DMS79 treated with DMSO at 0.1 percent for 48 hours (cell line): ENCODE measurements at places on chromosomes 1 and 21.

GRCh38 chr21:35509001-35509704 lies 460.1 kb upstream of the RUNX1 start:
- no peak for DNase-seq

DNA sequence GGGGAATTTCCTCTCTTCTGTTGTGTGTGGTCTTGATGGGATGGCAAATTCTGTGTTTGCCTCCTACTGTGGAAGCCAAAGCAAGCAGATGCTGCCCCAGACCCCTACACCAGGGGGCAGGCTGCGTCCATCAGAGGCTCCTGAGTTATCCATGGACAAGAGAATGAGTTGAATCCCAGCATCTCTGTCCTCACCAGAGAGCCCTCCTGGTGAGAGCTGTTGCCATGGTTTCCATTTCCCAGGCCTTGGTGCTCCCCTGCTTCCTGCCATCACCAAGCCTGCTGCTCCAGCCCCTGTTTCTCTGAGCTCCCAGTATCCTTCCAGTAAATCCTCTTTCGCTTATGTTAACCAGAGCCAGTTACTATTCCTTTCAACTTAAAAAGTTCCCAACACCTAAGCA lies 20.4 kb upstream of the GNG12 start:
- DNase-seq: no peak

DNA sequence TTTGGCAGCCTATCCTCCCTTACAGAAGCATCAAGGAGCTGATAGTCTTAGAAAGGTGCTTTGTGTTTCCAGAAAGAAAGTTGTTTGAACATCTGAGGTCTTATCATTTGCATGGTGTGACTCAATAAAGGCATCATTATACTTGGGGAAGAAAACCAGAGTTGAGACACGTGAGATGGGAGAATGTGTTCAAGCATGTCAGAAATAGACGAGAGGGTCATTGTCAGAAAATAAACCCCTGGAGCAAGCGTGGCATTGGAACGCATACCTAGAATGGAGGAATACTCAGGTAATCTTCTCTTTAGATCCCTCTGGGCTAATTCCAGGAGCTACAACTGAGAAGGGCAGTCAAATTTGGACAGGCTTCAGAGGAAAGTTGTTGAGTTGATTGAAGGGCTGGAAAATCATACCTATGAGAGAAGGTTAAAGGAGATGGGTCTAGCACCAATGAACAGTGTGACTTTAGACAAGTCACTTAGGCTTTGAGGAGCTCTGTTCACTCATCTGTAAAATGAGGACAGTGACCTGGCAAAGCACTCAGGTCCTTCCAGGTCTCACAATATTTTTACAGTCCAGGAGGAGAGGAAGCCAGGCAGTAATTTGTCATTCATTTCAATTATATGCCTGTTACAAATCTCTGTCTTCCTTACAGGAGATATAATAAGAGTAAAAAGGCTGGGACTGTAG lies 101.3 kb upstream of the C1orf21 start:
- DNase-seq: no peak

GRCh38 chr1:195306281-195306680 lies 1302.0 kb downstream of the KCNT2 start:
- DNase-seq: no peak

GRCh38 chr1:169044296-169044695 lies 62.2 kb upstream of the ATP1B1 start:
- no peak for DNase-seq

- DNase-seq: no peak
These were observed 1.6 kb downstream of the UBASH3A start for GRCh38 chr21:42405064-42406013.

GRCh38 chr1:82995951-82996350 lies 1003.0 kb downstream of the TTLL7 start:
- no peak for DNase-seq

DNA sequence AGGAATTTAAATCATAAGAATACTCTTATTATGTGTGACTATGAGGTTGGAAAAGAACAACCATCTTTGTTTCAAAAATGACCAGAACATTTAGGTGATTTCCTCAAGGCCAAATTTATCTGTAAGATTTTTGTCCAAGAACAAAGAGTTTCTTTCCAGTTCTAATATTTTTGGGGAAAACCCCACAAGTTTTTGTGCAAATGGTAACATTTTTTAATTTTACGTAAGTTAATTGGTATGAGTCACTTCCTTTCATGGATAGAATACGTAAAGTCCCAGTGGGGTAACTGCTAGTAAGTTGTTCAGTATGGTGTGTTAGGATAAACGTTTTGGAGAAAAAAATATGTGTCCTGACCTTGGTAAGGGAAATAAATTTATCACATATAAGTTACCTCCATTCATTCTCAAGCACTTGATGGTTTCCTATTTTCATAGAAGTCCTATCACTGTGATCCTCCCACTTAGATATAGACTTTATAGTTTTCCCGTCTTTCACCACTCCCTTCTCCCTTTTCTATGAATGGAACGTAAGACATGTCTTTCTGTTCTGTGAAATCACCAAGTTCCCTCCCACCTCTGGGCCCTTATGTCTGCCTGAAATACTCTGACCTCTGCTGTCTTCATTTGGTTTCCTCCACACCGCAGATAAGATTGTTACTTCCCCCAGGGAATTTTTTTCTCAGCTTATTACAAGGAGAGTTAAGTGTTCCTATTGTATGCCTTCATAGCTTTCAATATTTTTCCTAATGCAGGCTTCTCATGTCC lies 34.9 kb upstream of the TSNAX start:
- no peak for DNase-seq

GRCh38 chr1:53079251-53079650 lies 17.2 kb downstream of the PODN start:
- no peak for DNase-seq

DNA sequence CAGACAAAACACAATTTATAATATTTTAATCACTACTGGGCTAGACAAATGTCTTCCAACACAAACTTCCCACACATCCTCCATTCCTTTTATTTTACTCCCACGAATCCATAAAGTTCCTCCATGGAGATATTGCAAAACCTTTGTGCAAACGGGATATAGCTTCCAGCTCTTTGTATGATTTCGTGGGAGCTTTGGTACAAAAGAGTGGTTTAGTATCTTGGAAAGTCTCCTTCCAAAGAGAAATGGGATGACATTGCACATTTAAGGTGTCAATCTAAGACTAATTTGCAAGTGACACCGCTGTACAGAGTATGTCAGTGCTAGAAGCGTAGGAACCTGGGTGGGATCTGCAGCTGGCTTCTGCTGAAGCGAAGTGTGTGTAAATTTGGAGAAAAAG lies 455.2 kb upstream of the RUNX1 start:
- no peak for DNase-seq

DNA sequence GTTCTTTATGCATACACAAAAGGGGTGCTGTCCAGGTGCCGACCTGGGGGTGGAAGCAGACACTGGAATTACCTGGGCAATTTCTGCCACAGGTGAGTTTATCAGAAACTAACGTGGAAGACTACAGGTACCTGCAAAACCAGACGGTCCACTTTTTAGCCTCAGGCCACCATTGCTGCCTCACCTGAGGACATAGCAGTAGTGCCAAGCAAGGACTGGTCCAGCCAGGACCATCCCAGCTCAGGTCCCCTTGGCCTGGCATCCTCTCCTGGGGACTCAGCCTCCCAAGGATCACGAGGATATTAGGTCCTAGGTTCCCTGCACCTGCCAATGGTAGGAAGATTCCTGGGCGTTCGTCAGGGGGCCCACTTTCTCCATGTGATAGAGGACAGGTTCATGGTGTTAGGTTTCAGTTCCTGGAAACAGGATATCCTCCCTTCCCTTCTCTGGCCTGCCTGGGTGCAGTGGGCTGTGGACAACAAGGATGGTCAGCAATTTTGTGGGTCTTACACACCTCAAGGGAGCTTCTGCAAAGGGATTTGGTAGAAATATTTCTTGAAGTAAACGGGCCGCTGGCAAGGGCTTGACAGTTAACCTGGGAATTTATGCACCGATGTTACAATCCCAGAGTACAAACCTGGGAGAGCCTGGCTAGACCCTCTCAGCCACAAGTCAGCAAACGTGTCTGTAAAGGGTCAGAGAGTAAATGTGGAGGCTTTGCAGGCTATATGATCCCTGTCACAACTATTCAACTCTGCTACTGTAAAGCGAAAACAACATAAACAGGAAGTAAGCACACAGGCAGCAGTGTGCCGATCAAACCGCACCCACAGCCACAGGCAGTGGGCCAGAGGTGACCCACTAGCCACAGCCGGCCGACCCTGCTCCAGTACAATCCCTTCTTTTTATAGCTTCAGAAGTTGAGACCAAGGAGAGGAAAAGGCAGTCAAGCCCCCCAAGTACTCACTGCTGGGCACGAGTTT lies 71.4 kb upstream of the RAB4A start:
- no peak for DNase-seq

- no peak for DNase-seq
These were observed 3.4 kb upstream of the PSMG1 start for GRCh38 chr21:39186676-39187075.

DNA sequence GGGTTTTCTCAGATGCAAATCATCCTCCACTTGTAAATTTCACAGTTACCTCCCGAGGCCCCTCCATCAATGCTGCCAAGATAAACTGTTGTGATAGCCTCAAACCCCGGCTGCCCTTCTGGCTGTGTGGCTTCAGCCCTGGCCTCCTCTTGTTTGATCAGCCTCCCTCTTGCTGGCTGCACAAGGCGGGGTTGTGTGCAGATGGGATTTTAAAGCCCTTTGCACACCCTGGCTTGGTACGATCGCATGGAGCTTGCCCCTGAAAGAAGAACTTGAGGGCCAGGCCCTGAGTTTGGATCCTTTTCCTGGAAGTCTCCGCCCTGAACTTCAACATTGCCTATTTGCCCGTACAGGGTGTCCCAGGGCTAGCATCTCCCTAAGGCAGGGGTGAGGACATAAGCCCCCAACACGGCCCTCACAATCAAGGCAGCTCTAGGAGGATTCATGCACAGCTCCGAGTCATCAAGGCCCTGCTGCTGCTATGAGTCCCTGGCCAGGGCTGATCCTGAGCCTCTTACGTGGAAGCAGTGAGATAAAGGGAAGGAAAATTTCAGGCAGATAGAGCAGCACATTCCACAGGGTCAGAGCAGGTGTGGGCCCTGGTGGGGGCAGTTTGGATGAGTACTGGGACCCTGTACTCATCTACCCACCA lies 181.2 kb upstream of the VAMP3 start:
- no peak for DNase-seq

DNA sequence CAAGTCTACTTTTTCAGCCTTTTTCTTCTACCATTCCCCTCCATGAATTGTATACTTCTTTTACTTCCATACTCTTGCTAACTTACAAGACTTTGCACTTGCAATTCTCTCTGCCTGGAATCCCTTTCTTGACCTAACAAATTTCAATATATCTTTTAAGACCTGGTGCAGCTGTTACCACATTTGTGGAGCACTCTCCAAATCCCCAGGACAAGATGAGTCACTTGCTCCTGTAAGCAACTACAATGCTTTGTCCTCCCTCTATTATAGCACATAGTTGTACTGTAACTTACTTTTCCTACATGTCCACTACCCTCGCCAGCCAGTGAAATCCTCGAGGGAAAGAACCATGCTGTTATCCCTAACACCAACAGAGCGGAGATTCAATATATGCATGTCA lies 43.1 kb downstream of the WARS2 start:
- no peak for DNase-seq

DNA sequence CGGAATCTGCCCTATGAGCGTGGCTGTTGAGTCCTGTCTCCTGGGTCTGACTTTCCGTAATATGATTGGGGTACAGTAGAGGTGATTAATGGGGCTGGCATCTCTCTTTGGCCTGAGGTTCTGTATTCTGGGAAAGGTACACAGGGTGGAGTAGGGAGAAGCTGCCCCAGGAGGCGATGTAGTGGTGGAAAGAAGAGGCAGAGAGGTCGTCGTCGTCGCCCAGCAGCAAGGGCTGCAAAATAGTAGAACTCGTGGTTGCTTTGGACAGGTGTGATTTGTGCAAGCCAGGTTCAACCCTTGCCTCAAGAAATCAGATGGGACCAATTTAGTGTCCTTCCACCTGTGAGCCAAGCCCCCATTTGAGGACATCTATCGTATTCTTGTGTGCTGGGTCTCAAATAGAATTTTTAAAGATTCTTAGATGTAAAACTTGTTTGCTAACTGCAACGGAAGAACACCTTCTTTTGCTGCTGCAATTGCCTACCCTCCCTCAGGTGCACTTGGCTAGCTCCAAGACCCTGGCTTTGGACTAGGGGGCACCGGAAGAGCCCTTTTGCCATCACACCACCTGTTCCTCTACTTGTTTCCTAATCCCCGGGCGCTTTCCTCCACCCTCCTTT lies 1.3 kb upstream of the HMGN2 start:
- DNase-seq: no peak

- DNase-seq: no peak
These were observed 3.0 kb upstream of the MFSD2A start for GRCh38 chr1:39951926-39952325.

DNA sequence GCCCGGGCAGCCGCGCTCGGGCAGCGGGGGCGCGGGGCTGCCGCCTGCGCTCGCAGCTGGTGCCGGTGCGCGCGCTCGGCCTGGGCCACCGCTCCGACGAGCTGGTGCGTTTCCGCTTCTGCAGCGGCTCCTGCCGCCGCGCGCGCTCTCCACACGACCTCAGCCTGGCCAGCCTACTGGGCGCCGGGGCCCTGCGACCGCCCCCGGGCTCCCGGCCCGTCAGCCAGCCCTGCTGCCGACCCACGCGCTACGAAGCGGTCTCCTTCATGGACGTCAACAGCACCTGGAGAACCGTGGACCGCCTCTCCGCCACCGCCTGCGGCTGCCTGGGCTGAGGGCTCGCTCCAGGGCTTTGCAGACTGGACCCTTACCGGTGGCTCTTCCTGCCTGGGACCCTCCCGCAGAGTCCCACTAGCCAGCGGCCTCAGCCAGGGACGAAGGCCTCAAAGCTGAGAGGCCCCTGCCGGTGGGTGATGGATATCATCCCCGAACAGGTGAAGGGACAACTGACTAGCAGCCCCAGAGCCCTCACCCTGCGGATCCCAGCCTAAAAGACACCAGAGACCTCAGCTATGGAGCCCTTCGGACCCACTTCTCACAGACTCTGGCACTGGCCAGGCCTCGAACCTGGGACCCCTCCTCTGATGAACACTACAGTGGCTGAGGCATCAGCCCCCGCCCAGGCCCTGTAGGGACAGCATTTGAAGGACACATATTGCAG lies 3.0 kb downstream of the ARTN start:
- peak; percentile 36 for DNase-seq
